Right lobe of liver (tissue), 6 donors: ENCODE measurements at places on chromosomes 2 and 18. TPM values are rescaled to one million over a fixed set of nuclear protein-coding genes. Genes with fewer than 3 reads are reported as not detected.

The DLGAP1 gene
- 0.31 TPM for total RNA-seq

The IL1A gene
- total RNA-seq = not detected

The STEAP3 gene
- total RNA-seq = 118 TPM

The SULT1C4 gene
- 1.2 TPM for total RNA-seq

The SETBP1 gene
- 16.4 TPM for total RNA-seq

The MSH2 gene
- 5.2 TPM for total RNA-seq

The APLF gene
- 1.5 TPM for total RNA-seq

The TBR1 gene
- total RNA-seq = not detected

The PARD6G gene
- total RNA-seq = 1.5 TPM

DNA sequence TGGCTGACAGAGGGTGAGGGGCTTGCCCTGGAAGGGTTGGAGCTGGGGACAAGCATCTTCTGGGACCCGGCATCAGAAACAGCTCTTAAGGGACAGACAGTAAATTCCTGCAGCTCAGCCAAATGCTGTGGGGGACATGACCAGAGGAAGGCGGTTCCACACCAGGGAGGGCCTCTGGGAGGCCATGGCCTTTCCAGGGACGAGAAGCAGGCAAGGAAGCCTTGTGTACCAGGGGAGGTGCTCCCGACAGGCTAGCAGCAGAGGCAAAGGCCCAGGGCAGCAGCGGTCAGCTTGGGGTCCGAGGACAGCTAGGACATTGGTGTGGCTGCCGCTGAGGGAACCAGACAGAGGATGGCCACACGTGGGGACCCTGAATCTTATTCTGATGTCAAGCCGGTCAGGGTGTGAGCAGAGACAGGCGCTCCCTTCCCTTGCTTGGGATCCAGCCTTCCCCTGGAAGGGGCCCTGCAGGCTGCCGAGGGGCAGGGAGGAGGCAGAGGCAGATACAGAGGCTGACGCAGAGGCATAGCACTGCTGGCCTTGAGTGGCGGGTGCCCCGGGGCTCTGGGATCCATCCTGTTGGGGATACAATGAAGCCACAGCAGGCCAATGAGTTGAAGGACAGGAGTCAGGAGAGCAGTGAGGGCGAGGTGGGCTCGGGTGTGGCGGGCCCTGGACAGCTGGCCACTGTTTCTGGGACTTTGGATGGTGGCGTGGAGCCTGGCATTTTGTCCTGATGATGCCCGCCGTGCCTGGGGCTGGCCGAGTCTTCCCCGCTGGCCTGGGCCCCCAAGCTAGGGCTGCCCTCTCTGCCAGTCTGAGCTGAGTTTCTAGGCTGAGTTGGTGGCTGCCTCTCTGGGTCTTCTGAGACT, 64.1 kb upstream of the GPC1 start:
- no peaks in the 10 kb centered on the region for H3K36me3 ChIP-seq
- H3K27ac ChIP-seq = no peak overlapping the region
- no peaks in the 10 kb centered on the region for H3K4me1 ChIP-seq
- H3K27me3 ChIP-seq = no peaks in the 10 kb centered on the region
- no peak overlapping the region for H3K4me3 ChIP-seq

- H3K27ac ChIP-seq = no peak overlapping the region
- DNase-seq = no peak
- no peaks in the 10 kb centered on the region for H3K4me1 ChIP-seq
- no peaks in the 10 kb centered on the region for H3K27me3 ChIP-seq
- no peaks in the 10 kb centered on the region for H3K36me3 ChIP-seq
These were observed 19.4 kb upstream of the TMX3 start for GRCh38 chr18:68734308-68734707.

DNA sequence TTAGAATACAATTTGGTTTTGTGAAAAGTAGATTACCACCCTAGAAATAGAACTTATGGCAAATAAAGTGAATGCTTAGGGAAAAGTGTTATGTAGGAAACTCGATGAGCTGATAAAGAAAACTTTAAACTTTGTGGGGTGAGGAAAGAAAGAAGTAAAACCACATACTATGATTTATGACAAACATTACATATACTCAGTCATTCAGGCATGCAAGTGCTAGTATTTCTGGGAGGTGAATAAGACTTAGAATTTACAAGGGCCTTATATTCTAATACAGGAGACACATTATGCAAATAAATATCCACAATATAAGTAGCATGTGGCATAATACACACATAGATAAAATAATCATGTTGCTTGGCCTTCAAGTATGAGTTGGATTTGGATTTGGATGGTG, 618.1 kb downstream of the XIRP2 start:
- H3K4me3 ChIP-seq = no peak overlapping the region
- no peak overlapping the region for H3K27ac ChIP-seq
- no peak for DNase-seq
- H3K4me1 ChIP-seq = no peaks in the 10 kb centered on the region
- no peaks in the 10 kb centered on the region for H3K36me3 ChIP-seq
- no peaks in the 10 kb centered on the region for H3K27me3 ChIP-seq

DNA sequence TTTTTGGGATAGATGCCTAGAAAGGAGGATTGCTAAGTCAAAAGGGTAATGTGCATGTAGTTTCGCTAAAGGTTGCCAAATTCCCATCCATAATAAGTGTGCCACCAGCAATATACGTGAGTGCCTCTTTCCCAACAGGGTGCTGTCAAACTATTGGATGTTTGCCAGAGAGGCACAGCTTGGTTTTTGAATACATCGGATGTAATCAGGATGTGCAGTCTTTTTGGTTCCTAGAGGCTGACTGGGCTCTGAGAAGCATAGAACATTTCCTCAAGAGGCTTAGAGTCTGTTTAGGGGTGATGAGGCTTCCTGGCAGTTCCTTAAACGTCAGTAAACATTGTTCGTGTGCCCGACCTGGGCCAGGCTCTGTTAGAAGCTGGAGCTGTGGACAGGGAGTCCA, 28.0 kb downstream of the AGAP1 start:
- no peak for DNase-seq
- no peaks in the 10 kb centered on the region for H3K36me3 ChIP-seq
- H3K4me1 ChIP-seq = no peaks in the 10 kb centered on the region

DNA sequence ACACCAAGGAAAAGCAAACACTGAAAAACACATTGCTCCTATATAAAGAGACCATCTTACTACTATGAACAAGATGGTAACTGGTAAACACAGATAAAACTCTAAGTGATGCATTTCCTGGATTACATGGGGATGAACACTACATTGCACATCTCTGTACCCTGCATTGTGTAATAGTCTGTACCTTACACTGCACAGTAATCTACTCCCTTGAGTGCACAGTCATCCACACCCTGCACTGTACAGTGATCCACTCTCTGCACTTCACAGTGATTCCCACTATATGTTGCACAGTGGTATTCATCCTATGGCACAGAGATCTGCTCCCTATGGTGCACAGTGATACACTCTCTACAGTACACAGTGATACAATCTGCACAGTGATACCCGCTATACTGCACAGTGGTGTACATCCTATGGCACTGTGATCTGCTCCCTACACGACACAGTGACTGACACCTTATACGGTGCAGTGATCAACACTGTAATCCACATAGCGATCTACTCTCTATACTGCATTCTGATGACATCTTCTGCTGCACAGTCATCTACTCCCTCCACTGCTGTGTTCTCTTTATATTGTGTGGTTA, 462.2 kb upstream of the RGPD4 start:
- no peaks in the 10 kb centered on the region for H3K4me1 ChIP-seq
- H3K4me3 ChIP-seq = no peak overlapping the region
- DNase-seq = no peak
- no peaks in the 10 kb centered on the region for H3K27me3 ChIP-seq
- no peaks in the 10 kb centered on the region for H3K36me3 ChIP-seq

- H3K4me1 ChIP-seq = peaks cover 22% of the 10 kb centered on the region
- no peak overlapping the region for H3K4me3 ChIP-seq
- H3K27me3 ChIP-seq = no peaks in the 10 kb centered on the region
- no peaks in the 10 kb centered on the region for H3K36me3 ChIP-seq
These were observed 15.2 kb downstream of the NPAS2 start for GRCh38 chr2:100835006-100835659.

DNA sequence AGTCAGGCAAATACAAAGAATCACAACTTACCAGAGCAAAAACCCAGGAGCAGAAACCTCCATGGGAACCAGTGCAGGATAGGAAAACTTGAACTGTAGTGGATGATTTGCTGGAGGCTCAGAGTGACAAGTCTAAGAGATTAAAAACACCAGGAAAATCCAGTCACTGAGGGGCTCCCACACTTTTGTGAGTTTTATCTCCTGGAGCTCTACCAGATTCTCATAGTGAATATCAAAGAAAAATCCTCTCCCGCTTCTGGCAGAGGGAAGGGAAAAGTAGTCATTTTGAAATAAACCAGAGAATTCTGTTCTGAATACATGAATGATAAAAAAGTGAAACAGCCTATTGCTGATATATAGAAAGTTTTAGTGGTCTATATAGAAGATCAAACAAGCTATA, 23.1 kb downstream of the NABP1 start:
- no peaks in the 10 kb centered on the region for H3K36me3 ChIP-seq
- H3K4me3 ChIP-seq = no peak overlapping the region
- DNase-seq = no peak
- H3K27ac ChIP-seq = no peak overlapping the region
- H3K27me3 ChIP-seq = no peaks in the 10 kb centered on the region

- no peak for DNase-seq
- H3K4me1 ChIP-seq = peaks cover 7% of the 10 kb centered on the region
- no peak overlapping the region for H3K4me3 ChIP-seq
These were observed 312.2 kb upstream of the EPAS1 start for GRCh38 chr2:45984896-45985473.

DNA sequence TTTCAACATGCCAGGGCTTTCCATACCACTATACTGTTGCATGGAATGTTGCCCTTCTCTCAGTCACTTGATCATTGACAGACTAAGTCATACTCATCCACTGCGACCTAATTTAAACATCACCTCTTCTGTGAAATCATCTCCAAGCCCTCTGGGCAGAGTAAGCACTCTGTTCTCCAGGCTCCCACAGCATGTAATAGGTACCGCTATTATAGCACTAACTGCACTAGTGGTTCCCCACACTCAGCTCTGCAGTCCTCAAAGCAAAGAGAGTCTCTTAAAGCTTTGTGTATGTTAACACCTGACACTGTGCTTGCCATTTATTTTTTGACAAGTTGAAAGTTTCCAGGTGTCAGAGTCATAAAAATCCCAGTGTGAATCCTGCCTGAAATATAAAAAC, 947.2 kb downstream of the ERBB4 start:
- H3K27me3 ChIP-seq = no peaks in the 10 kb centered on the region
- no peaks in the 10 kb centered on the region for H3K4me1 ChIP-seq
- DNase-seq = no peak
- H3K27ac ChIP-seq = no peak overlapping the region
- no peak overlapping the region for H3K4me3 ChIP-seq

GRCh38 chr2:230160112-230160660, 59.6 kb downstream of the SP110 start:
- no peaks in the 10 kb centered on the region for H3K27me3 ChIP-seq
- no peak overlapping the region for H3K27ac ChIP-seq
- no peaks in the 10 kb centered on the region for H3K4me1 ChIP-seq
- DNase-seq = peak; percentile 53

DNA sequence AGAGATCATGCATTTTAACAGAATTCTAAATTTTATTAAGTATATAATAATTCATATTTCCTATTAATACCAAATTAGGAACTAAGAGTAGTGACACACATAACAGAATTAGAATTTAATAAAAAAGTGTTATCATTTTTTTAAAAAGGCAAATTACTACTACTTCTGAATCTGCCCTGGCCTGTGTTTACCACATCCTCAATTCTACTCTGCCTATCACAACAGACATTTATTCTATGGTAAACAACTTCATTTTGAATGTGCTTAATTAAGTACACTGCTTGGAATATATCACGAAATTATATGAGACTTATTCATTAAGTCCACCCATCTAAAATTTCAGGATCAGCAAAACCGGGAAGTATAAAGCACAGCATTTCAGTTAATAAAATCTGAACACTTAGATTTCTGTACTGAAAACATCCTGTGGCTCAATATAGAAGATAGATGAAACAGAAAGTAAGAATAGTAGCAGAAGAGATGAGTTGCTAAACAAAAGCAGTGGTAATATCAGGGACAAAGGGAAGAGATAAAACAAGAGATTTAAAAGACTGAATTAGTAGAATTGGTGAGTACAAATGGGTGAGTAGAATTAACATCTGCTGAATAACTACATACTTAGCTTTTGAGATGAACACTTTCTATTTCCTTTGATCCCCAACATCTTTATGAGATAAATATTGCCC, 3.7 kb downstream of the SMC6 start:
- H3K36me3 ChIP-seq = no peaks in the 10 kb centered on the region
- peaks cover 12% of the 10 kb centered on the region for H3K4me1 ChIP-seq
- no peak overlapping the region for H3K27ac ChIP-seq
- no peak for DNase-seq
- no peaks in the 10 kb centered on the region for H3K27me3 ChIP-seq
- H3K4me3 ChIP-seq = no peak overlapping the region

DNA sequence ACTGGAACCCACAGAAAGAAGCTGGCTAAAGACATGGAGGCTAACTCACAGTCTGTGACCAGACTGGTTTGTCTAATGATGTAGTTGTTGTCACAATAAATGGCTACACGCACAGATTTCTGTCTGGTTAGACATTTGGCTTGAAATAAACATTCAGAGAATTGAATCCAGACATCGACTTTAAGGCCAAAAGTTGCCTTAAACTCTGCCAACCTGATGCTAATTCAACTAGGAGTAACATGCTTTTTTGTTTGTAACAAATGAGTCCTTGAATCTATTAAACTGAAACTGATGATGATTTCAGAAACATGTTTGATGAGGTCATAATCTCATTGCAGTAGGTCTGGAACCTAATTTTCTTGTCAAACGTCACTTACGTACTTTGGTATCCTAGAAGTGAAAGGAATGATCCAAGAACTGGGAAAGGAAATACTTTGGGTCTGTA, 123.8 kb downstream of the ERBB4 start:
- H3K4me1 ChIP-seq = no peaks in the 10 kb centered on the region
- no peak overlapping the region for H3K4me3 ChIP-seq
- no peak overlapping the region for H3K27ac ChIP-seq
- no peak for DNase-seq
- no peaks in the 10 kb centered on the region for H3K36me3 ChIP-seq

- H3K4me3 ChIP-seq = no peak overlapping the region
- no peak for DNase-seq
- H3K27me3 ChIP-seq = no peaks in the 10 kb centered on the region
- no peaks in the 10 kb centered on the region for H3K4me1 ChIP-seq
These were observed 15.6 kb upstream of the PKDCC start for GRCh38 chr2:42032224-42032620.

DNA sequence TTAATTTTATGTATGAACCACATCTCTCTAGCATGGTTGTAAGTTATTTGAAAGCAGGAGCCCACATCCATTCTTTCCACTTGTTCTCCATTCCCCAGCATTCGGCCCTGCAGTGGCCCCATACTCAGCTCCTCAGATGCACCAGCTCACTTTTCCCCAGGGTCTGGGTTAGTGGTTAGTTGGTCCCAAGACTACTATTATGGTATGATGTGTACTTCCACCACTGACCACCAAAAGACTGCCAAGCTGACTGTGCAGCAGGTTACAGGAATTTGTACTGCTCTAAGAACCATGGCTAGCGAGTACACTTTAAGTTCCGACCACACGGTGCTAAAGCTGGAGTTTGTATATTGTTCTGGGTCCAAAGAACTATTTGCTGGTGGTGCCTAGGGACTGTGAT, 413.6 kb upstream of the TCF4 start:
- H3K27me3 ChIP-seq = no peaks in the 10 kb centered on the region
- no peaks in the 10 kb centered on the region for H3K4me1 ChIP-seq
- no peak overlapping the region for H3K27ac ChIP-seq

GRCh38 chr2:191693166-191693565, 15.2 kb downstream of the NABP1 start:
- H3K4me1 ChIP-seq = no peaks in the 10 kb centered on the region
- no peak overlapping the region for H3K27ac ChIP-seq
- no peaks in the 10 kb centered on the region for H3K36me3 ChIP-seq

- no peak overlapping the region for H3K27ac ChIP-seq
- DNase-seq = no peak
- H3K4me3 ChIP-seq = no peak overlapping the region
- H3K27me3 ChIP-seq = no peaks in the 10 kb centered on the region
- peaks cover 10% of the 10 kb centered on the region for H3K4me1 ChIP-seq
These were observed 35.9 kb upstream of the CCDC93 start for GRCh38 chr2:118049816-118050140.
